ENCODE measurements at places on chromosomes 6 and 20.

- no peak for DNase-seq
These were observed 463.0 kb downstream of the CDKAL1 start for GRCh38 chr6:20997143-20997769.

DNA sequence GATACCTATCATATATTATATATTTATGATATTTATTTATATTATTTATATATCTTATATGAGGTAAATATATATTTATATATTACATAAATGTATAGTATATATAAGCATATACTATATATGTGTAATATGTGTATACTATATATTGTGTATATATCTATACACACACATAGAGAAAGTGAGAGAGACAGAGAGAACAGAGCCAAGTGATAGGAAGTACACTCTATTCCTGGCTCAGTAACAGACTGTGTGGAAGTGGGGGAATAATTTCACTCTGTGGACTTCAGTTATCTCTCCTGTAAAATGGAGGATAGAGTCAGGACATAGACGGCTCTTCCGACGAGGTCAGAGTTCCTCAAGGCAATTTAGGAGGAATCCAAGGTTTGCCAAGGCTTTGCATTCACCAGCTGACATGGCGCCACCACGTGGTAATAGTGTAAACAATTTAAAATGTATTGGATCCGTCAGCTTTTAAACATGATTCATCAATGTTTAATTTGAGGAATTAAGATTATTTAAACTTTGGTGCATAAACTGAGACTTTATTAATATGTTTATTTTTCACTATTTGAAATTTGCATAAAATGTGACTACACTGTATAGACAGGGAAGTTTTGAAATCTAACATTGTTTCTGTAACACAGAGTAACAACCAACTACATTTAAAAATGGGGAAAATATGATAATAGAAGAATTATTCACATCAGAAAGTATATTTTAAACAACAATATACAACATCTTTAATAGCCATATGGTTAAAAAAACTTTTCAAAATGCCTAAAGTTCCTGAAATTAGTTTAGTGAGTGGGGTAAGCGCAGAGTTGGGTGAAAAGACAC, 75.4 kb upstream of the TMEM244 start:
- DNase-seq: peak; percentile 65

DNA sequence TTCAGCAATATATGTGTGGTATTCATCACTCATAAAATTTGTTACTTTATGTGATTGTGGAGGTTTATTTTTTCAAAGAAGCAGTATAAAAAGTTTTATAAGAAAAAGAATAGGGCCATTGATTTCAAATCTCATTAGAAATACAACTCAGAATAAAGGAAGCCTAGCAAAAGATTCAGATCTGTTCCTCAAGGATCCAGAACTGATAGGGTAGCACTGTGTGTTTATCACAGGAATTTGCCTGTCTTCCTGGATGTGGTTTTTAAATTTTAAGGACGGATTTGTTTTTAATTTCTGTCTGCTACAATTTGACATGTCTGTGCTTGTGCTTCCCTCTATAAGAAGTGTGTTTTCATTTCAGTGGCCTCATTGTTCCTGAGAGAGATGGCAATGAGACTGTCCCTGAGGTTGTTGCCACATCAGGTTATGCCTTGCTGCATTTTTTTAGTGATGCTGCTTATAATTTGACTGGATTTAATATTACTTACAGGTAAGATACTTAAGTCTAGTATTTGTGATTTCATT, 74.6 kb downstream of the ATRN start:
- DNase-seq: no peak

DNA sequence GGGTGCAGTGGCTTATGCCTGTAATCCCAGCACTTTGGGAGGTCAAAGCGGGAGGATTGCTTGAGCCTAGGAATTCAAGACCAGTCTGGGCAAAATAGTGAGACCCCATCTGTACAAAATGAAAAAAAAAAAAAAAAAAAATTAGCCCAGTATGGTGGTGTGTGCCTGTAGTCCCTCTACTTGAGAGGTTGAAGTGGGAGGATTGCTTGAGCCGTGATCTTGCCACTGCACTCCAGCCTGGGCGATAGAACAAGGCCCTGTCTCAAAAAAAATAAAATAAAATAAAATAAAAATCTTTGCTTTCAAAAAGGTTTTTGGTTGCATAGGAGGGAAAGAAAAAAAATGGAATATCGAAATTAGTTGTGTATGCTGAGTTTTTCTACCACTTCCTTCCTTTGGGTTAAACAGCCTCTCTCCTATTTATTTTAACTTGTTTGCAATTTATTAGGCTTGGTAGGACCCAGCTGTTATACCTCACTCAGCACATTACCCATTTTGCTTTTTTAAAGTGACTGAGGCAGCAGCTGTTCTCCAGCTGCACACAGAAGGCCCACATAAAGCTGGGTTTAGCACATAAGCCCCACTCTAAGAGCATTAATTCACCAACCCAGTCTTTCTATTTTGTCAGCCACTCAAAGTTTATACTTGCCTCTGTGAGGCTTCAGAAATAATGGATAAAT, 152.3 kb downstream of the ZFAND3 start:
- no peak for DNase-seq

DNA sequence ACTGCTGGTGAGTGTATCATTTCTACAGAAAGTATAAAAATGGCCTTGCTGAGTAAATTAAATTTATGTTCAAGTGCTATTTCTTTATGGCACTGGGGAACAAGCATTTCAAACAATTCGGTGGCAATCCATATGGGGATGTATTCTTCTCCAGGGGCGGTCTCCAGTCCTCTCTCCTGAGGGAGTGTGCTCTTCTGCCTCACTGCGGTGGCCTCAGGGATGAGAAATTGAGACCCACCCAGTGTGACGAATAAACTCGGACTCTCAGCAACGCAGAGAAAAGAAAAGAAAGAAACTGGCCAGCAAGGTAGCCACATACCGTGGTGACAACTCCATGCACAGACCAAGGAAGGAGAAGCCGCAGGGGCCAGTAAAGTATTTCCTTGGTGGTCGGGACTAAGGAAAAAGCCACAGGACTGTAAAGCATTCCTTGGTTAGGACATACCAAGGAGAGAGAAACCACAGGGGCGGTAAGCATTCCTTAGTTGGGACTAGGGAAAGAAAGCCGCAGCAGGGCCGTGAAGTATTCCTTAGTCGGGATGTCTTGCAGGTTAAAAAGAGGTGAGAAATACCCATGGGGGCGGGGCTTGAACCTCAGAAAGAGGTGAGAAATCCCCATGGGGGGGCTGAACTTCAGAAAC, 13.6 kb upstream of the GOPC start:
- DNase-seq: no peak
